Placental epithelial cell (primary cell): ENCODE measurements at places on chromosomes 4 and X. TPM values are rescaled to one million over a fixed set of nuclear protein-coding genes. Genes with fewer than 3 reads are reported as not detected.

CISD2 gene
- 14.9 and 36.1 TPM in 2 replicates for total RNA-seq

TASL gene
- not detected in 2 replicates for total RNA-seq

CXCL13 gene
- total RNA-seq: not detected in 2 replicates

CCDC149 gene
- total RNA-seq: 2.4 and 2.5 TPM in 2 replicates

GLOD5 gene
- total RNA-seq: not detected in 2 replicates

ASMT gene
- not detected in 2 replicates for total RNA-seq

RPS3A gene
- total RNA-seq: 1,805 and 2,075 TPM in 2 replicates

DCX gene
- not detected in 2 replicates for total RNA-seq

FAM241A gene
- 0.39 and 0.98 TPM in 2 replicates for total RNA-seq
